ENCODE measurements at places on chromosomes 11 and 22.

DNA sequence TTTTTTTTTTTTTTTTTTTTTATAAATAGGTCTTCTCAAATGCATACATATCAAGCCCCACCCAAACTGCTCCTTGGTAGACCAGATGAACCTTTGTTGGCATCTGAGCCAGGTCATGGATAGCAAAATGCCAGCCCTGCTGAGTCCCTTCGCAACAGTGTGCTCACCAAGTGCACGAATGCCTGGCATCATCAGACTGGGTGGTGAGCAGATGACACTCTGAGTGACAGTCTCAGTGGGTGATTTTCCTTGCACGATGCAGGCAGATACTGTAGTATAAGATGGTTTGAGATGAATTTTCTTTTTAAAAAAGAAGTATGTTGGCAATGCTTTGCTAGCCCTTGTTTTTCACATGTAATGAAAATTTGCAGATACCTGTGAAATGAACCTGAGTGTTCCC is 74.0 kb downstream of the RCN1 start:
- H3K27ac ChIP-seq = no peak overlapping the region
- DNase-seq = no peak
- H3K4me1 ChIP-seq = peaks cover 10% of the 10 kb centered on the region
- no peak overlapping the region for H3K4me3 ChIP-seq
- peaks cover 11% of the 10 kb centered on the region for H3K27me3 ChIP-seq

DNA sequence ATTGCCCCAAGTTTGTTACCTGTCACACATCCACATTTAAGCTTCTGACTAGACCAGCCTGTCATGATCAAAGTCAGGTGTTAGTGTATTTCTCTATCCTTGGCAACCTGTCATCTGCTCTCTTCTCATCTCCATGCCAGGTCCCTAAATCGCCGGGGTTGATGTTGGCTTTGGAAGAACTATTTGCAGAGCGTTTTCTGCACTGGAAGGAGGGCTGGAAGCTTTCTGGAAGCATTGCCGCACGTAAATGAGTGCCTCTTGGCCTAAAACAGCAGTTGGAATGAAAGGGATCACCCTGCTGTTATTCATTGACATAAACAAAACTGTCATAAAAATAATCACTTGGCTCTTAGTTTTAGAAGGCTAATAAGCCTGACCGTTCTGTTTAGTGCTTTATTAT is 1.4 kb downstream of the TTC12 start:
- no peak overlapping the region for H3K27ac ChIP-seq
- H3K36me3 ChIP-seq = peaks cover 8% of the 10 kb centered on the region
- peaks cover 20% of the 10 kb centered on the region for H3K4me1 ChIP-seq
- no peak for DNase-seq

- no peak overlapping the region for H3K4me3 ChIP-seq
- no peaks in the 10 kb centered on the region for H3K36me3 ChIP-seq
- peaks cover 6% of the 10 kb centered on the region for H3K27me3 ChIP-seq
- peaks cover 16% of the 10 kb centered on the region for H3K4me1 ChIP-seq
- no peak overlapping the region for H3K27ac ChIP-seq
These were observed 194.4 kb downstream of the CTTN start for GRCh38 chr11:70592641-70593165.

DNA sequence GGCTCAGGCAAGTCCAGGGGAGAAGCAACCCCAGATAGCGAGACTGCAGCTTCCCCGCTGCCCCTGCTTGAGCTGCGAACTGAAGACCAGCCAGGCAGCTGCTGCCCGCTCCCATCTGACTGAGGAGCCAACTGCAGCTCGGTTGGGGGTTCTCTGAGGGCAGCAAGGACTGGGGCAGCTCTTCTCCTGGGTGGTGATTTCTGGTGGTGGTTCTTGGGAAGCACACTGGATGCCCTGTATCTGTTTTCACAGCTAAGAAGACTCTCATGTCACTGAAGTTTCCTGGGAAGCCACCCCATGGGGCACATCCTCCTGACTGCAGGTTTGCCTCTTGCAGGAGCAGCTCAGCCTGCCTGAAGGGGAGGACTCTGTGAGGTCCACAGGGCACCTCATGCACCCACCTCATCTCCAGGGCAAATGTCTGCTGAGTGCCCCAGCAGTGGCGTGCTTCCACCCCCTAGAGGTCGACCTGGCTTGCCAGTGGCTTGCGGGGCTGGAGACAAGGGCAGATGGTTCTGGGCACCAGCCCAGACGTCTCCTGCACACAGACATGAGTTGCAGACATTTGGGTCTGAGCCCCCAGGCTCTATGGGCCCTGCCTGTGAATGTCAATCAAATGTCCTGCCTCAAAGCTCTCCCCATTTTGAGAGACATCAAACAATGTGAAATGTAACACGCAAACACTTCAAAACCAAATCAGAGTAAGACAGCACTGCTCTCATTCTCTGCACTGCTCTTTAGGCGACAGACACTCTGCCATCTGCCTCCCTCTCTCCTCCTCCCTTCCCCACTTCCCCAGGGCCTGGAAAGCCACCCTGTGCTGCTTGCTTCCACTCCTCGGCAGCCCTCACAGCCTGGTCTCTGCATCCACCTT is 800.9 kb downstream of the BRD1 start:
- no peaks in the 10 kb centered on the region for H3K27me3 ChIP-seq
- no peak overlapping the region for H3K4me3 ChIP-seq
- no peak overlapping the region for H3K27ac ChIP-seq
- no peaks in the 10 kb centered on the region for H3K36me3 ChIP-seq
- DNase-seq = no peak
- no peaks in the 10 kb centered on the region for H3K4me1 ChIP-seq

All from activated T-helper 1 cell treated with anti-CD3 and anti-CD28 coated beads, Interleukin-12 subunit alpha, Interleukin-12 subunit beta, Interleukin-2, Interleukin-4 antibody, amounts not matched to agents 30 ng/mL and 10 ng/mL and 1 ng/mL, durations not matched to agents 14 hours and 24 hours and 36 hours (primary cell).